ENCODE measurements at places on chromosomes 6 and 20.

- DNase-seq, result no peak
Observed at GRCh38 chr20:5923493-5923892, 26.8 kb downstream of the TRMT6 start.

- no peak for DNase-seq
Observed at GRCh38 chr6:52550014-52550575, 26.8 kb downstream of the TRAM2 start.

- no peak for DNase-seq
Observed at GRCh38 chr6:148460876-148461646, 118.4 kb downstream of the SASH1 start.

- no peak for DNase-seq
Observed at GRCh38 chr6:53418288-53418687, 69.5 kb upstream of the ELOVL5 start.

GRCh38 chr6:129112591-129112990, 229.7 kb downstream of the LAMA2 start:
- DNase-seq, result peak; percentile 36

DNA sequence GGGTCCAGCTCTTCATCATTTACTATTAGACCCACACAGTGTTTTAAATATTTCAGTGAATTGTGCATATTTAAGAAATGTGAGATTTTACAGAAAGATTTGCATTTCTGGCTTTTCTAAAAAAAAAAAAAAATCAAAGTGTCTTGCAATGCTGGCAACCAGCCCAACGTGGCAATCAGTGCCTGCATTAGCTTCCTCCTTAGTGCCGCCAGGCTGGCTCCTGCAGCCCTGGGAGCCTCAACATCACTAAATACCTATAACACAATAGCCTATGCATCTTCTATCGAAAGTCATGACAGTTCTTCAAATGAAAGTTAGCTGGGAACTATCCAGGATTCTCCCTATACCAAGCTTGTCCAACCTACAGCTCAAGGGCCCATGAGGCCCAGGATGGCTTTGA, 9.4 kb upstream of the CD93 start:
- no peak for DNase-seq

GRCh38 chr20:4814696-4815252, 93.1 kb downstream of the PRND start:
- DNase-seq, result no peak

DNA sequence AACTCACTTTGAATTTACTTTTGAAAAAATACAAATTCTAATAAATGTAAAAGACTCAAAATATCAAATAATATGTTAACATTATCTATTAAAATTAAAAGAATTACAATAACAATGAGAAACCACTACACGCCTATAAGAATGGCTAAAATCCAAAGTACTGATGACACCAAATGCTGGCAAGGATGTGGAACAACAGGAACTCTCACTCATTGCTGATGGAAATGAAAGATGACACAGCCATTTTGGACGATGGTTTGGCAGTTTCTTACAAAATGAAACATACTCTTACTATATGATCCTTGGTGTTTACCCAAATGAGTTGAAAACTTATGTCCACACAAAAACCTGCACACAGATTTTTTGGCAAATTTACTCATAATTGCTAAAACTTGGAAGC, 15.6 kb upstream of the STX11 start:
- DNase-seq, result no peak

DNA sequence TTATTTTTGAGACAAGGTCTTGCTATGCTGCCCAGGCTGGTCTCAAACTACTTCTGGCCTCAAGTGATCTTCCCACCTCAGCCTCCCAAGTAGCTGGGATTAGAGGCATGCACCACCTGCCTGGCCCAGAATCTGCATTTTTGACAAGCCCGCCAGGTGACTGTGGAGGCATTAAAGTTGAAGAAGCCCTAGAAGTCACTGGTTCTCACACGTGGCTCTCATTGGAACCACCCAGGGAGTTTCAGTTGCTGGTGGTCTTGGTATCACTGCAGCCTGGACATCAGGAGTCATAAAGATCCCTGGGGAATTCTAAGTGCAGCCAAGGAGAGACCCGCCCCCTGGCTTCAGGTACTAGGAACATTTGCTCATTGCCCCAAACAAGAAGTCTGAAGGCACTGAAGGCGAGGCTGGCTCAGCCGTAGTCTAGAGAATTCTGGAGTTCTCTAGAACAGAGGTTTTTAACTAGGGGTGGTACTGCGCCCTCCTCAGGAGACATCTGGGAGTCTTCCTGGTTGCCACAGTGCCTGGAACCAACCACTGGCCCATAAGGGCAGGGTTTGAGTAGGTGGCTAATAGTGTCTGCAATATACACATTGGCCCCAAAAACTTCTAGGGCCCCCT, 182.8 kb downstream of the ZMYND8 start:
- DNase-seq, result no peak

GRCh38 chr6:121794630-121795029, 359.2 kb downstream of the GJA1 start:
- peak; percentile 95 for DNase-seq

- DNase-seq, result no peak
Observed at GRCh38 chr20:33280775-33281174, 2.2 kb upstream of the BPIFB1 start.

- no peak for DNase-seq
Observed at GRCh38 chr6:128479991-128480390, 40.4 kb downstream of the PTPRK start.

DNA sequence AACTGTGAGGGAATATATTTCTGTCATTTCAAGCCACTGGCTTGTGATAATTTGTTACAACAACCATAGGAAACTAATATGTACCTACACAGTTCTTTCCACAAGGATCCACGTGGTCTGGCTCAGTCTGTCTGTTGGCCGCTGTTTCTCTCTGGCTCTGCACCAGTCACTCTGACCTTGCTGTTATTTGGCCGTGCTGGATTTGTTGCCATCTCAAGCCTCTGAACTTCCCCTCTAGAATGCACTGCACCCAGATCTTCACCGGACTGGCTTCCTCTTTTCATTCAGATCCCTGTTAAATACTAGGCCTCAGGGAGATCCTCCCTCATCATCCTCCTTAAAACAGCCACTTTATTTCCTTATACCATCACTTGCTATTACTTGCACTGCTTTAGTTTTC, 446.8 kb downstream of the TFAP2B start:
- no peak for DNase-seq

DNA sequence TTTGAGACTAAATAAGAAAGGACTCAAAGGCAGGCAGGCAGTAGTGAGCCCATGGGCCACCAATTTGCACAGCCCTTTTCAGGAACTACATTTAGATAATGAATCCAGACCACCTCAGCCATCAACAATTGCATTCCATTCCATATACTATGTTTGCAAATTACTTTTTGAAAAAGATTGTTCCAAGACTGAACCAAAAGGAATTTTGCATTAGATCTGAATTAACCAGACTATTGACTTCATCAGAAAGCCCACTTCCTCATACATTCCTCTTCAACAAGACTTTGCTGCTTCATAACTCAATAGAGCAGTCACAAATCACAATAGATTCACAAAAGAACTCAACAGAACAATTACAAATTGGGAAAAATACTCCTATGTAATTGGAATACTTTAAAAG, 229.1 kb downstream of the SIM1 start:
- no peak for DNase-seq

DNA sequence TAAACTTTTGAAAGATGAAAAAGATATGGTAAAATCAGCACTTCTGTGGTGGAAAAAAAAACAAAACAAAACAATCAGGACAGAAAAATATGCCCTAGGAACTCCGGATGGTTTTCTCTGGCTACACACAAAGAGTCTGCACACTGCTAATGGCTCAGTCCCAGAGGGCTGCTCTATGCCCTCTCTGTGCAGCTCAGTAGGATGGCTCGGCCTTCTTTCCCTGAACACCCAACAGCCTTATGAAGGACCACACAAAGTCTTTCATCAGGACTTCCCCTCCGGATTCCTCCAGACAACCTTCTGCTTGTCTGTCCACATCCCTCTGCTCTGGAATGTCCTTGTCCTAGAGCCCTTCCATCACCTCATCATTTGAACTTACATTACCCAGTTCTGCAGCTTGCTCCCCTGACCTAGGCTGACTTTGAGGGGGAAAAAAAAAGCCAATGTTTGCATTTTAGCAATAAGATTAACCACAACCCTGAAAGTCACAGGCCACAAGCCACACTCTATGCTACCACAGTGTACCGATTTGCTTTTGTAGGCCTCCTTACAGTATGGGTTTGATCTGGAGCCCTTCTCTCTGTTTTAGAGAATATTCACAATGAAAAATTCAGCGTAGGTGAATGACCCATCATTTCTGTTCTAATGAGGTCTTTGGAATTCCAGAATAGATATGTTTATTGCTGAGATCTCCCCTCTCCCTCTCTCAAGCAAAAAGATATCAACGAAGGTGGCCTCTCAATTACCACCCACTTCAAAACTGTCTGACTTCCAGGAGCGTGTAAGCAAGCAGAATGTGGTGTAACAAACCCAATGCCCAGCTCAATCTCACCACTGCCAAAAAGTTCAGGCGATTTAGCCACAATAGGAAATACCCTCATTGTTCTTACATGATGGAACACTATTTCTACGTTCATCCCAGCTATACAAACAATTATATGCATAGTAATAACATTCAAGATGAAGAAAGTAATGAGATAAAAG, 164.0 kb downstream of the GMDS start:
- DNase-seq, result no peak

DNA sequence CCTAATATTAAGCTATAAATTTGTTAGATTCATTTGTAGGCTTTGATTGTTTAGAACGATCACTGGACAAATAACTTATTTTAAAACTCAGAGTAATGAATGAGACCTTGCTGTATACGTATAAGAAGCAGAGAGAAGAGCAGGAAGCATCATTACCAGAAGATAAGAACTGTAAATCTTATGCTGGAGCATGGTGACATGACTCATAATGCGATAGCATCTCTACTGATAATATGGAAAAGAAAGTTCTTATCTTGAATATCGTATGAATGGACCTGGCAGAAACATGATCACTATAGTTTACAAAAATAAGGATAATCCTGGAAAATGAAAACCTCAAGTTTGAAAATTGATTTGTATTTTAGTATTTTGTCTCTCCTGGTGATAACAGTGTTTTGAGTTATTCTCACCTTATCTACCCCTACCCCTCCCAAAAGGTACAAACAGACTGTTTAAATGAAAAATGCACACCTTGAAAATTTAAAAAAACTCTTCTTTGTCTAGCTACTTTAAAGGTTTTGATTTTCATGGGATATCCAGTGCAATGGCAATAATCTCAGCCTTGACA, 2.0 kb upstream of the ZSCAN26 start:
- DNase-seq, result no peak

DNA sequence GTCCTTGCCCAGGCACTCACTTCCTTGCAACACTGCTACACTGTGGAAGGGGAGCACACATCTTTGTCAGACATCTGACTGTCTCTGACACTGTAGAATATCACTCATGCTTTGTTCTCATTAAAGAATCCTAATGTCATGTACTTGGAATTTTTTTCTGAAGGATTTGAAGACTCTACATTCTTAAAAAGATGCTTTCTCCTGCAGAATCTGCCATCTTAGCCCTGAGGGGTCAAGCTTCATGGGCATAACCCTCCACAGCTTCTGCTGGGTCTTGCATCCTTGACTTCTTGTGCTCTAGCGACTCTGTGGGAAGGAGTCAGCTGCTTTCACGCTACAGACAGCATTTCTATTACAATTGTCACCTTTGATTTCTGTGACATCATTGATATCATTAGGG, 417.2 kb downstream of the QKI start:
- DNase-seq, result no peak

Measured in cardiac fibroblast (primary cell).